Heart left ventricle (tissue), 16 donors: ENCODE measurements at places on chromosomes 12 and 14. TPM values are rescaled to one million over a fixed set of nuclear protein-coding genes. Genes with fewer than 3 reads are reported as not detected.

LTB4R gene
- 2.6 TPM for total RNA-seq

DNA sequence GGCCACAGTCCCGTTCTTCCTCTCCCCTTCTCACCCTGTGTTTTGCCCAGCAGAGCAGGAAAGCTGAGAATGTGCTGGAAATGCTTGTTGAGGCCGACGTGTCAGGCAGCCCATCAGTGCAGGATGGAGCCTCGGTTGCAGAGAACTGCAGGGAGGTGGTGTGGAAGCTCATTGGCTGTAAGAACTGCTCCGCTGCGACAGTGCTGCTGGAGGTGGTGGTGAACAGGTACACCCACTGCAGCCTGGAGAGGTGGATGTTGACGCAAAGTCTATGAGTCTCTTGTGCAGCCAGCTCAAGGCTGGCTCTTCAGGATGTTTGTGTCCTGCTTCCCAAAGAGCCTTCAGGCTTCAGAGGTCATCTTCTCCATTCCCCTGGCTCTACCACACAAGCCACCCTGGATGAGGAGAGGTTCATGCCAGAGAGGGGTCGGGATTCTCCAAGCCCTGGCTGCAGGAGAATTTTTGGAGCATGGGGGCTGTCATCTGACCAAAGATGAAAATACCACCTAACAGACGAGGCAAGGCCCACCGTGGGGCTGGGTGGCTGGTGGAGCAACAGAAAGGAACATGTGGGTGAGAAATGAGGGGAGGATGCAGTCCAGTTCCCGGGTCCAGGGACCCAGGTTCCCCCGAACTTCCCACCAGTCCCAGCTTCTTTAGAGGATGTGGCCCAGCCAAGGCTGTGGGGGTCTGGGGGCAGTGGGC is 174.1 kb upstream of the PRMT8 start:
- no peak for DNase-seq

ZFYVE26 gene
- total RNA-seq: 8.5 TPM

CLEC9A gene
- total RNA-seq: not detected

SOX5 gene
- 3.6 TPM for total RNA-seq

DNA sequence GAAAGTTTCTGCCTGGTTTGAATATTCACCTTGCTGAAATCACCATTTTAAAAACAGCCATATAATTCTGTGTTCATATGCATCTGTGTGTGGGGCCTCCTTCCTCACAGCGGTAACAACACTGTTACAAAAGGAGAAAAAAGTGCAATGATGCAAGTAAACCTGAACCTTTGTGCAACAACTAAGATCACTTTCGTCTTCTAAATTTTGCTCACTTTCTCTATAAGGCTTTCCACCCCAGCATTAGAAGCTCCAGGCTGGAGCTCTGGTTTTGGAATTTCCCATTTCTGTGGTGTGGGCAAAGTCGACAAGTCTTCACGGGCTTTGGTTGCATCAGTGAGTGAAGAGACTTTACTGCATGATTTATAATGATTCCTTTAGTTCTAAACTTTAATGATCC is 18.4 kb downstream of the FGD6 start:
- DNase-seq: no peak

GRCh38 chr12:53045696-53046045 is 4.2 kb upstream of the TNS2 start:
- DNase-seq: peak; percentile 60

C3AR1 gene
- total RNA-seq: 21.3 TPM

- no peak for DNase-seq
These were observed 97.2 kb downstream of the PCNX1 start for GRCh38 chr14:71004481-71004880.

DNA sequence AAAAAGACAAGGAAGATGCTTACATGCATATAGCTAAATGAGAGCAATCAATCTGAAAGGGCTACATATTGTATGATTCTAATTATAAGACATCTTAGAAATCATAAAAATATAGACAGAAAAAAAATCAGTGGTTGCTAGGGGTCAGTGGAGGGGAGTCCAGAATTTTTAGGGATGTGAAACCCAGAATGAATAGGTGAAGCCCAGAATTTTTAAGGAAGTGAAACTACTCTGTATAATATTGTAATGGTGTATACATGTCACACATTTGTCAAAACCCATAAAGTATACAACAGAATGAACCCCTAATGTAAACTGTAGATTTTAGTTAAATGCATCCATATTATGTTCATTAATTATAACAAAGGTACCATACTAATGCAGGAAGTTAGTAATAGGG is 713.2 kb downstream of the FLRT2 start:
- no peak for DNase-seq

DNA sequence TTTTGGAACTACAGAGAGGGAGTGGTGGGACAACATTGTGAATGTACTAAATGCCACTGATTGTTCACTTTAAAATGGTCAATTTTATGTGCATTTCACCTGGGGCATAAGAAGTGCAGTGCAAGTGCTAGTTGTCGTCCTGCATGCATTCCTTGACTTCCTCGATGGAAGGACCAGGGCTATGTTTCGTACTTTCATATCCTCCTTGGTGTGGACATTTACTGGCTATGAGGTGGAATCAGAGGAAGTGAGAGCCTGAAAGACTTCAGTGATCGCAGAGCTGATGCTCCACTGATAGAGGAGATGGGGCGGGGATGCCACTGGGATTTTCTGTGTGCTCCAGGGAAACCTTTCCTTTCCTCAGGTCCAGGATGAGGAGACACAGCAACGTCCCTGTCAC is 54.1 kb upstream of the DDX11 start:
- DNase-seq: no peak

REP15 gene
- 3.7 TPM for total RNA-seq

TAS2R19 gene
- total RNA-seq: 1.3 TPM

GRCh38 chr14:25116607-25117006 is 66.7 kb upstream of the STXBP6 start:
- no peak for DNase-seq

TOMM20L gene
- not detected for total RNA-seq

LRFN5 gene
- 0.70 TPM for total RNA-seq

DNA sequence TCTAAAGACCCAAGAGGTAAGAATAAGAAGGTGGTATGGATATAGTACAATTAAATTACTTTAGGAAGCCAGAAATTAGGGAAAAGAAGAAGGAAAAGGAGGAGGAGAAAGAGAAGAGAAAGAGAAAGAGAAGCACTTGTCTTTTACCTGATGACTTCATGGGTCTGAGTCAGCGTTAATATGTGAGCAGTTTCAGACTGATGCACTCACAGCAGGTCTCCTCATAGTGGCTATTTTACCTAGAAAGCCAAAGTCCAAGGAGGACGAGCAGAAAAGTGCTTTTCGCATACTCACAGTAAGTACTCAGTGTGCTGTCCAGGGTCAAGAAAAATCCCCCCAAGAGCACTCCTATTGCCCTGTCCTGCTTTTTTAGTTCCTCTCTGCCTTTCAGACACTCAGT is 222.1 kb downstream of the C12orf42 start:
- DNase-seq: no peak

FERMT2 gene
- total RNA-seq: 158 TPM

- DNase-seq: no peak
These were observed 292.2 kb upstream of the CRY1 start for GRCh38 chr12:107385509-107385908.

IFT81 gene
- 9.2 TPM for total RNA-seq

- no peak for DNase-seq
These were observed 88.6 kb downstream of the EPS8 start for GRCh38 chr12:15700595-15700994.

- DNase-seq: no peak
These were observed 61.6 kb downstream of the EML1 start for GRCh38 chr14:99854831-99855230.

DNA sequence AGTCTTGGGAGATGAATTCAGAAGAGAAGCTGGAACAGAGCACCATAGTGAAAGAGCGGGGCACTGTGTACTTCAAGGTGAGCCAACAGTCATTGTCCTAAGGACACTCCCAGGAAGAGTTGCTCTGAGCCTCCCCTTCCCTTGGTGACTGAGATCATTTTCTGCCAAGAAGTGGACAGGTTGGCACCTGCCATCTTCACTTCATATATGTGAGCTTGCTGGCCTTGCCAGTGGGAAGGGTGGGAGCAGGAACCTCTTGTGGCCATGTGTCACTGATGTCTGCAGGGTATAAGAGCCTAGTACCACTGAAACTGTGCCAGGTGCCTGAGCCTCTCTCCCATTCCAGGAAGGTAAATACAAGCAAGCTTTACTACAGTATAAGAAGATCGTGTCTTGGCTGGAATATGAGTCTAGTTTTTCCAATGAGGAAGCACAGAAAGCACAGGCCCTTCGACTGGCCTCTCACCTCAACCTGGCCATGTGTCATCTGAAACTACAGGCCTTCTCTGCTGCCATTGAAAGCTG is 5.3 kb downstream of the FKBP4 start:
- no peak for DNase-seq

DNA sequence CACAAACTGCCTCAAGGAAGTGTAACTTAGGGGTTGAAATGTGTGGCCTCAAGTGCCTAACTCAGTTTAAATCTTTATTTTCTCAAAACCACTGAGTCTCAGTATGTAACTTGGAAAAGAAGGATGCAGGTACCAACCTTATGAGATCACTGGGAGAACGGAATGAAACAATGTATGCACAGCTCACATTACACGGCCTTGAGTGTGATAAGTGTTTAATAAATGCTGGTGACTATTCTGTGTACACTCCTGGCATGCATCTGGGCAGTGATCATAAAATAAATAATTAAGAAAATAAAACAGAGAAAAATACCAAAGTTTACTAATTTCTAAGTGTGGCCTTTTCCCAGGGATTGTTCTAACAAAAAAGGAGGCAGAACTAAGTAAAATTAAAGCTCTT is 974.5 kb upstream of the FLRT2 start:
- no peak for DNase-seq

- DNase-seq: no peak
These were observed 305.5 kb downstream of the CEP128 start for GRCh38 chr14:80636071-80636470.

- no peak for DNase-seq
These were observed 38.1 kb downstream of the P2RX7 start for GRCh38 chr12:121170611-121171260.

DNA sequence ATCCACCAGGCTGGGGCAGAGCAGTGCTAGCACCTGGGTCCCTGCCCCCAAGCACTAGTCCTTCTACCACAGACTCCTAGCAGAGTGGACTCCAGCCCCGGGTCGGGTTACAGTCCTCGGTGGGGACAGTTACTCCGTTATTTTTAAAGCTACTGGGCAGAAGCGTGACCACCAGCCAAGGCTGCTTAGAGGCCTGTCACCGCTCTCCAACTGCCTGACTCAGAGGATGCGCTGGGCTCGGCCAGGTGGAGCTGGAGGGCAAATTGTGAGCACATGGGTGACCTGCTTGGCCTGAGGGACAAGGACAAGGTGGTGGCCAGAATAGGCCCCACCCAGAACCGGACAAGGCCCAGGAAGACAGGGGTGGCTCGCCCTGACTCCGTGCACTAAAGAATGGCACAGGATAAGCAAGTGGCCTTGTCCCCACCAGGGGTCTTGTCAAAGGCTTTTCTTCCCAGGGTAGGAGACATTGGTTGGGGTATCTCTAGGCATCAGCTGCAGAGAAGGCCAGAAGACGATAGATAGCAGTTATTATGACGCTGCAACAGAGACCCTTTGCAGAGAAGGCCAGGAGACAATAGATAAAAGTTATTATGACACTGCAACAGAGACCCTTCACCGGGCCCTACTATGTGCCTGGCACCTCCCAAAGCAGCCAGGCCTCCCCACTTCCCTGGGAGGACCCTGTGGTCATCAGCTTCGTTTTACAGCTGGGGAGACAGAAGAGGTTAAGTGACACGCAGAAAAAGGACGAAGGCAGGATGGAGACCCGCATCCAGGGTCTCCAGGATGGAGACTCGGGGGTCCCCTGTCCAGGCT is 1.6 kb downstream of the ABCB9 start:
- no peak for DNase-seq

COX6A1 gene
- total RNA-seq: 138 TPM

CLEC4C gene
- not detected for total RNA-seq
